ENCODE measurements at places on chromosomes 7 and 10.

DNA sequence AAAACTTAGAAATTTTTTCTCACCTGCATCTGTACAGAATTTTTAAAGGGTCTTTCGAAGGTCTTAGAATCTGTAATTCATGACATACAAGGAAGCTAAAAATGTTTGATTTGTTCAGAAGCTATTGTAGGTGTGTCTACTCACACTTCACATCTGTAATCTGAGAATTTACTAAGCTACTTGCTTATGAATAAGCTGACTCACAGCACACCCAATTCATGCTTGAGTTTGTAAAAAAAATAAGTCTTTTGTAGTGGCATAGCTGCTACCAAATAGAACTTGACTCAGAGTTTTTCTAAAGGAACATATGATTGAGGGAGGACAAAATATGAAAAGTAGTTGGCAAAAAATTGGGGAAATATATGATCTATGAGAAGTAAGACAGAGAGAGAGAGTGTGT, 12.7 kb upstream of the AGR2 start:
- DNase-seq = no peak

GRCh38 chr7:121244120-121244870, 84.5 kb upstream of the WNT16 start:
- no peak for DNase-seq

- no peak for DNase-seq
These were observed 30.6 kb upstream of the ZNRF2 start for GRCh38 chr7:30253796-30254165.

GRCh38 chr10:34730726-34731125, 84.4 kb downstream of the PARD3 start:
- no peak for DNase-seq

- DNase-seq = no peak
These were observed 16.9 kb downstream of the PCGF6 start for GRCh38 chr10:103333934-103334520.

GRCh38 chr10:15455456-15455855, 84.4 kb upstream of the FAM171A1 start:
- DNase-seq = no peak

DNA sequence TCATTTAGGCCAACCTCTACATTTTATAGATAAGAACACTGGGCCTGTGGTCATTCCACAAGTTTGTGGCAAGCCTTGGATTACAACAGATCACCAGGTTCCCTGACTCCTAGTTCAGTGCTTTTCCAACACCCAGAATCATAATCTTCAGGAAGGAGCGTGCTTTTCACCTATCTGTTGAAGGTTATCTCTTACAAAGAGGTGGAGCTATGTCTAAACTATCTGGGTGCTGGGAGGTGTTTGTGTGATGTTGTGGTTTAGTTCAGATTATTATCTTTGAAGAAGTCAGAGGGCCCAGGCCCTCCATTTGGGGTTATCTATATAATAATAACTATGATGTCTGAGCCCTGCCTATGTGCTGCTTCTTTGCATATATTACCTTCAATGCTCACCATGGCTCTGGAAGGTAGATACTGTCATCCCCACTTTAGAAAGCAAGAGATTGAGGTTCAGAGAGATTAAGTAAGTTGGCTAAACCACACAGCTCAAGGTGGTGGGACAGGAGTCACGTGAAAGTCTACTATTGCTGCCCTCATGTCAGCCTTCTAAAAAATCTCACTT, 24.0 kb downstream of the IL2RA start:
- DNase-seq = no peak

DNA sequence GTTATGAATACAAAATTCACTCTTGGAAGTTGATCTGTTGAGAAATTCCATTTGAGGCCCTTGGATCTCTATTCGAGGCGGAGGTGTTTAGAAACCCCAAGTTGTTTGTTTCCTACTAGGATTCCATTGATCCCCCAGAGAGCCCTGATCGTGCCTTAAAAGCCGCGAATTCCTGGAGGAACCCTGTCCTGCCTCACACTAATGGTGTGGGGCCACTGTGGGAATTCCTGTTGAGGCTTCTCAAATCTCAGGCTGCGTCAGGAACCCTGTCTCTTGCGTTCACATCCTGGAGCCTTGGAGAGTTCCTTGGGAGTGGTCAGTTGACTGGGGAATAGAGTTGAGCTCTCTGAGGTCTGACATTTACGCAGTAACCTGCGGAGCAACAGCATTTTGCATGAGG, 1.2 kb downstream of the CFAP69 start:
- DNase-seq = no peak

DNA sequence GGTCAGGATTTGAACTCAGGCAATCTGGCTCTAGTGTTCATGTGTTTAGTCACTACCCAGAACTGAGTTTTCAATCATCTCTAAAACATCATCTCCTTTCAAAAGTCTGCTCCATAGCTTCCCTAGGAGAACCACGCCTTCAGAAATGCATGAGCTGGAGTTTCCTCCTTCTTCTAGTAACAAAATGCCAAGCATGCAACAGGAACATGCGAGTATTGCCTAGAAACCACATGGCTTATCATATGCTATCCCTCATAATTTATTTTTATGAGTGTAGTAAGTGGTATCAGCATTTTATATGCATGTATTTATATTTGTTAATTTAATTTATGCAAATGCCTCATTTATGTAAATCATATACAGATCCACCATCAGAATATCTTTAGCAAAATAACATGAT, 170.9 kb downstream of the RAB11FIP2 start:
- DNase-seq = no peak

Measured in left renal pelvis (tissue), 4 donors.